Testis (tissue), 5 donors: ENCODE measurements at places on chromosomes 1 and 21.

- no peak overlapping the region for H3K4me3 ChIP-seq
- no peaks in the 10 kb centered on the region for H3K4me1 ChIP-seq
- H3K27me3 ChIP-seq = no peaks in the 10 kb centered on the region
These were observed 46.6 kb downstream of the ERO1B start for GRCh38 chr1:236235116-236235515.

DNA sequence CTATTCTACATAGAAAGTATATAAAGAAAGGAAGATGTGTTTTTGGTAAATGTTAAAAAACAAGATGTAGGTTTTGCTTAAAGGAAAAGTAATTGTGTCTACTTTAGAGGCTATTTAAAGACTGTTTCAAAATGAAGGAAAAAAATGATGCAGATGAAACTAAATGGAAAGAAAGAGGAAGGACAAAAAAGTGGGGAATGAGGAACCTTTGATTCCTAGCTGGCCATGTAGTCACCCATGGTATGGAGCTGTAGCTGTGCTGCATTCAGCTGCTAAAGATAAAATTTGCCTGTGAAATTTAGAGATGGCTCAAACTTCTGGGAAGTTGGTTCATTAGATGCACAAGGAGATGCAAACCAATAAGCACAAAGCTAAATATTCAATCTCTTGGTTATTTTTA lies 86.8 kb upstream of the SERBP1 start:
- H3K4me3 ChIP-seq = no peak overlapping the region
- DNase-seq = no peak
- H3K27me3 ChIP-seq = no peaks in the 10 kb centered on the region
- H3K36me3 ChIP-seq = no peaks in the 10 kb centered on the region
- H3K27ac ChIP-seq = no peak overlapping the region

DNA sequence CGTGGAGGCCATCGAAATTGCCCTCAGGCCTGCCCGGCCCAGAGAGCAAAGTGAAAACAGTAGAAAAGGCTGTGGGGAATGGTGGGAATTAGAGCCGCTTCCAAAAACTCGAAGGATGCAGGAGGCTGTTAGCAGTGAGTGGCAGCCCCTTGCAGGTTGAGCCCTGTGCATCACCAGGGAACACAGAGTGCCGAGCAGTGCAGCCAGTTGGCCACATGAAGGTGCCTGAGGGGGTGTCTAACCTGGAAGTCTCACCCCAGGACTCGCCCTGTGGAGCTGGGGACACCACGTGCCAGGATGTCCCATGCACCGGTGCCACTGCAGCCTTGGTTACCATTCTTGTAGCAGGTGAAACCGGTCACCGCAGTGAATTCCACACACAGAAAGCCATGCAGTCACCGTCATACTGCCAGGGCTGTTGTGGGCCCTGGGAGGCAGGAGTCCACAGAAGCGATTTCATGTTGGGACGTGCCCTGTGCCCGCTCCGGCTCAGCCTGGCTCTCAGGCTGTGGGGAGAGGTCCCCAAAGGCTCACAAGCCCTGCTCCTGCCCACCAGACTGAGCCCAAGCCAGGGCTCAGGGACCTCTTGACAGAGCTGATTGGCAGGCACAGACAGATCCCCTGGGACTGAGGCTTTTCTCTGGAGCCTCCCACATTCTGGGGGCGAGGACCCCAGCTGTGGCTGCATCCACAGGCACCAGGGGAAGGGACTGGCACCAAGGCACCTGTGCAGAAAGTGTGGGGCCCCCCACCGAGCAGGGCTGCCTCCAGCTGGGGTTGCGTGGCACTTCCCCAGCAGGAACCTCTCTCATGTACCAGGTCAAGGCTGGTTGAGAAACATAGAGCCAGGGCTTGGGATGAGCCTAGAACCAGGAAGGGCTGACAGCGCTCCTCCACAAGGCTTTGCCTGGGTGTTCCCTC lies 16.7 kb upstream of the ACTRT2 start:
- H3K4me1 ChIP-seq = no peaks in the 10 kb centered on the region
- no peak overlapping the region for H3K4me3 ChIP-seq
- H3K36me3 ChIP-seq = no peaks in the 10 kb centered on the region

- H3K27me3 ChIP-seq = no peaks in the 10 kb centered on the region
- no peak overlapping the region for H3K27ac ChIP-seq
- H3K36me3 ChIP-seq = no peaks in the 10 kb centered on the region
- DNase-seq = no peak
- H3K4me3 ChIP-seq = no peak overlapping the region
These were observed 22.6 kb upstream of the RAB3GAP2 start for GRCh38 chr1:220294846-220295301.

DNA sequence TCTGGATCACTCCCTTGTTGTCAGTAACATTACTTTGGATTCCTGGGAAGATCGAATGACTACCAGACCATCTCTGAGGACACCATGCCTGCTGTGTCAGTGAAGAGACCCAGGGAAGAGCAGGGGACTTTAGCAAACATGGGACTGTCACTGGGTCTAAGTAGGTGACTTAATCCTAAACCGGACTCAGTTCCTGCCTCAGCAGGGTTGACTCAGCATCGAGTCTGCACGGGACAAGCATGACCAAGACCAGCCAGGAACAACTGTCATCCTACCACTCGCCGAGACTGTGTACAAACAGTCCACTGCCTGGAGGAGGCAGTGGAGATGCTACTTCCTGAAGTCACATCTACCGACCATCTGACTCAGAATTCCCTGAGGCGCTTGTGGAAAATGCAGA lies 53.2 kb upstream of the RAB4A start:
- no peaks in the 10 kb centered on the region for H3K27me3 ChIP-seq
- peaks cover 8% of the 10 kb centered on the region for H3K4me1 ChIP-seq
- H3K27ac ChIP-seq = no peak overlapping the region
- H3K4me3 ChIP-seq = no peak overlapping the region

DNA sequence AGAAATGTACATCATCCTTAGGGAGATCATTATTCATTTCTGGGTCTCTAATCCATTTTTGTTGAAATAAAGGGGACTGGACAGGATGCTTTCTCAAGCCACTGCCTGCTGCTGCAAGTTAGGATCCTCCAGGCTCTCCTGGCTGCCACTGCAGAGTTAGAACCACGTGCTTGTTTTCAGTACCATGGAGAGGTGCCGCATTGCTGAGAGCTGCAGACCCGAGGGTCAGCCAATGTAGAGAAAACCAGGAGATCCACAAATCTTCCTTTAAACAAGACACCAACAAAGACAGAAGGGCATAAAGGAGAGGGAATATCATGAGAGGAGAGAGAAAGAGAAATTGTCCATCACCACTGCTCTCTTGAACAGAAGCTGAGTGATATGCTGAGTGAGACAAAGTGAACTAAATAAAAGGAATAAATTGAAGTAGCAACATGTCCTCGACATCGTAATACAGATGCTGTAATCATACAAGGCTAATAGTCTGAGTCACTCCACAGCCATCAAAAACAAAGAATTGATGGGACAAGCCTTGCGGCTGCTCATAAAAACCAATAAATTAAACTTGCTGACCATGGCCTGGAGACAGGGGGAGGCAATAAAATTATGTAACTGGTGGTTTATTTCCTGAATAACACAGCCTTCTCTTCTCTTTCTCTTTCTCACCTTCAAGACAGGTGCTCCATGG lies 255.7 kb downstream of the OMA1 start:
- no peaks in the 10 kb centered on the region for H3K27me3 ChIP-seq
- no peak overlapping the region for H3K27ac ChIP-seq
- H3K4me1 ChIP-seq = no peaks in the 10 kb centered on the region

GRCh38 chr1:160216301-160216700 lies 11.1 kb downstream of the PEA15 start:
- H3K36me3 ChIP-seq = peaks cover 3% of the 10 kb centered on the region
- no peak overlapping the region for H3K27ac ChIP-seq
- DNase-seq = no peak

DNA sequence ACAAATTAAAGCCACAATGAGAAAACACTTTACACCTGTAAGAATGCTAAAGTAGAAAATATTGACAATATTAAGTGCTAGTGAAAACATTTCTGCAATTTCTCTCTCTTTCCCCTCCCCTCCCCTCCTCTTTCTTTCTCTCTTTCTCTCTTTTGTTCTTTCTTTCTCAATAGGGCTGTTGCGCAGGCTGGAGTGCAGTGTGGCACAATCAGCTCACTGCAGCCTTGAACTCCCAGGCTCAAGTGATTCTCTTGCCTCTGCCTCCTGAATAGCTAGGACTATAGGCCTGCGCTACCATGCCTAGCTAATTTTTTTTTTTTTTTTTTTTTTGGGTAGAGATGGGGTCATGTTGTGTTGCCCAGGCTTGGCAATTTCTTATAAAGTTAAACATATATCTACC lies 5.9 kb upstream of the SHISAL2A start:
- H3K27me3 ChIP-seq = no peaks in the 10 kb centered on the region
- peaks cover 10% of the 10 kb centered on the region for H3K4me1 ChIP-seq
- no peaks in the 10 kb centered on the region for H3K36me3 ChIP-seq
- no peak overlapping the region for H3K27ac ChIP-seq
- H3K4me3 ChIP-seq = no peak overlapping the region
- DNase-seq = no peak

- no peak overlapping the region for H3K27ac ChIP-seq
- H3K36me3 ChIP-seq = no peaks in the 10 kb centered on the region
- no peak overlapping the region for H3K4me3 ChIP-seq
- no peaks in the 10 kb centered on the region for H3K4me1 ChIP-seq
- no peak for DNase-seq
- no peaks in the 10 kb centered on the region for H3K27me3 ChIP-seq
These were observed 257.5 kb upstream of the PTBP2 start for GRCh38 chr1:96464066-96464465.

- H3K36me3 ChIP-seq = no peaks in the 10 kb centered on the region
- H3K27me3 ChIP-seq = no peaks in the 10 kb centered on the region
- H3K4me1 ChIP-seq = no peaks in the 10 kb centered on the region
- DNase-seq = no peak
- no peak overlapping the region for H3K27ac ChIP-seq
- H3K4me3 ChIP-seq = no peak overlapping the region
These were observed 17.9 kb downstream of the MRAP start for GRCh38 chr21:32316361-32317215.

- H3K27ac ChIP-seq = peak within 1 kb of the TSS; percentile 70
- no peaks in the 10 kb centered on the region for H3K27me3 ChIP-seq
- H3K36me3 ChIP-seq = no peaks in the 10 kb centered on the region
These were observed at the start of gene PRDM15 for GRCh38 chr21:41879190-41879998. Gene PRDM15 (minus strand): TSS chr21:41879344. CDS start chr21:41860363, 18,981 bp downstream.

- H3K27me3 ChIP-seq = no peaks in the 10 kb centered on the region
- H3K4me3 ChIP-seq = no peak overlapping the region
- no peak for DNase-seq
- no peaks in the 10 kb centered on the region for H3K4me1 ChIP-seq
These were observed 13.1 kb upstream of the FCER1A start for GRCh38 chr1:159289060-159289459.

DNA sequence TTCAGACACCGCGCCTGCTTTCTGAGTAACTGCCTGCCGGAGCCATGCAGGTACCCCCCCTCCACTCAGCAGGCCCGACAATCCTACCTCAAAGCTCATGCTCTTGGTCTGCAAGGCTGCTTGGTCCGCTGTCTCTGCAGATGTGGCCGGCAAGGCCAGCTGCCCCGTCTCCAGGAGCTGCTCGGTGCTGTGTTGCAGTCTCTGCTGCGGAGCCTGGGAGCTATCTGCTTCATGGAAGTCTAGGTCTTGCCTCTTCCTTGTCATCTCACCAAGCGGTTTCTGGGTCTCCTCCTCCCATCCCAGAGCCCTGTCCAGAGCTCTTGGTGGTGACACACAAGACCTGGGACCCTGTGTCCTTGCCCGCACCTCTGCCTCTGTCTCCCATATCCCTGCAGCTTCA lies 24.0 kb upstream of the GNPAT start:
- no peaks in the 10 kb centered on the region for H3K4me1 ChIP-seq
- no peaks in the 10 kb centered on the region for H3K36me3 ChIP-seq
- no peak overlapping the region for H3K27ac ChIP-seq
- DNase-seq = no peak
- H3K27me3 ChIP-seq = no peaks in the 10 kb centered on the region

- H3K36me3 ChIP-seq = no peaks in the 10 kb centered on the region
- peaks cover 2% of the 10 kb centered on the region for H3K4me1 ChIP-seq
- DNase-seq = no peak
- no peaks in the 10 kb centered on the region for H3K27me3 ChIP-seq
These were observed 6.4 kb downstream of the DSTYK start for GRCh38 chr1:205205055-205205454.

- H3K36me3 ChIP-seq = no peaks in the 10 kb centered on the region
- no peaks in the 10 kb centered on the region for H3K4me1 ChIP-seq
- H3K27ac ChIP-seq = no peak overlapping the region
- no peak for DNase-seq
These were observed 74.9 kb downstream of the MATN1 start for GRCh38 chr1:30648408-30649000.

GRCh38 chr1:100876291-100876690 lies 18.4 kb downstream of the EXTL2 start:
- DNase-seq = no peak
- no peaks in the 10 kb centered on the region for H3K4me1 ChIP-seq
- H3K4me3 ChIP-seq = no peak overlapping the region
- no peaks in the 10 kb centered on the region for H3K36me3 ChIP-seq
- H3K27ac ChIP-seq = no peak overlapping the region

GRCh38 chr1:1435106-1435903 lies at the start of gene VWA1:
Gene VWA1 (plus strand): TSS chr1:1435690. CDS start chr1:1435749, 59 bp downstream.
- H3K4me1 ChIP-seq = peaks cover 72% of the 10 kb centered on the region
- DNase-seq = peak; percentile 86
- H3K36me3 ChIP-seq = no peaks in the 10 kb centered on the region
- peak within 1 kb of the TSS; percentile 59 for H3K4me3 ChIP-seq
- no peaks in the 10 kb centered on the region for H3K27me3 ChIP-seq
- peak within 1 kb of the TSS; percentile 88 for H3K27ac ChIP-seq

DNA sequence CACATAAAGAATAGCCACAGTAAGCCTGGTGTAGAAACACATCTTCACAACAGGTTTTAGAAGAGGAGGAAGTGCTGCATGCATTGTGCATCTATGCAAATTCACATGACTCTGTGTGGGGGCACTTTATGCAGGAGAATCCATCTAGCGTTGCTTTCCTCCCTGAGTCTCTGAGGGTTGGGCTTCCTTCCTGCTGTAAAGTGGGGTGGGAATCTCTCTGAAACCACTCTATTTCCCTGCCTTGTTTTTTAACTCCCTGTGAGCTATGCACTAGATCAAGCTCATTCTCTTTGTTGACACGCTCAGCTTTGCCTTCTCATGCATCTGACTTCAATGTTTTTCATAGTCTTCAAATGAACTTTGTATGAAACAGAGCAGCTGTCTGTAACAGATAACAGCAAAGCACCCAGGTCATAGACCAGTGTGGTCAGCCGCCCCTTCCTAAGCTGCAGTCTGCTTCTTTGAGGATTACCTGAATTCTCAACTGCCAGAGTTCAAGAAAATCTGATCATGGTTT lies 102.7 kb upstream of the DPH5 start:
- H3K4me3 ChIP-seq = no peak overlapping the region
- H3K27ac ChIP-seq = no peak overlapping the region
- H3K36me3 ChIP-seq = no peaks in the 10 kb centered on the region

GRCh38 chr1:74474585-74474984 lies 37.8 kb downstream of the LRRC53 start:
- no peak for DNase-seq
- H3K27me3 ChIP-seq = no peaks in the 10 kb centered on the region

GRCh38 chr1:50174101-50174500 lies 65.4 kb downstream of the ELAVL4 start:
- H3K36me3 ChIP-seq = no peaks in the 10 kb centered on the region
- no peaks in the 10 kb centered on the region for H3K4me1 ChIP-seq
- H3K4me3 ChIP-seq = no peak overlapping the region
- DNase-seq = no peak
- no peak overlapping the region for H3K27ac ChIP-seq
- no peaks in the 10 kb centered on the region for H3K27me3 ChIP-seq

GRCh38 chr1:29635501-29636263 lies 399.4 kb downstream of the PTPRU start:
- DNase-seq = no peak
- no peaks in the 10 kb centered on the region for H3K36me3 ChIP-seq
- H3K27me3 ChIP-seq = no peaks in the 10 kb centered on the region
- H3K4me3 ChIP-seq = no peak overlapping the region

GRCh38 chr21:27759091-27759659 lies 792.3 kb upstream of the ADAMTS5 start:
- no peaks in the 10 kb centered on the region for H3K36me3 ChIP-seq
- H3K4me1 ChIP-seq = no peaks in the 10 kb centered on the region
- H3K4me3 ChIP-seq = no peak overlapping the region
- DNase-seq = peak; percentile 38
- H3K27me3 ChIP-seq = no peaks in the 10 kb centered on the region
- no peak overlapping the region for H3K27ac ChIP-seq
